Diencephalon (tissue), 1 donor: ENCODE measurements at places on chromosomes 16 and 17. TPM values are rescaled to one million over a fixed set of nuclear protein-coding genes. Genes with fewer than 3 reads are reported as not detected.

Gene SLC4A1
- 9.2 TPM for total RNA-seq

Gene NEUROD2
- total RNA-seq, result 0.46 TPM

Gene LPO
- 0.23 TPM for total RNA-seq

Gene C16orf92
- not detected for total RNA-seq

Gene PABPN1L
- total RNA-seq, result not detected

Gene NPIPA3
- total RNA-seq, result 0.69 TPM

Gene ITGA2B
- total RNA-seq, result 2.3 TPM

Gene TMEM186
- total RNA-seq, result 8.5 TPM

Gene CD300H
- not detected for total RNA-seq

Gene RHBDL1
- 7.4 TPM for total RNA-seq

Gene CCL4L2
- 0.46 TPM for total RNA-seq

Gene SLC38A8
- 2.8 TPM for total RNA-seq

Gene GDPD3
- 0.46 TPM for total RNA-seq
